Aorta (tissue), 5 donors: ENCODE measurements at places on chromosomes 13 and 19. TPM values are rescaled to one million over a fixed set of nuclear protein-coding genes. Genes with fewer than 3 reads are reported as not detected.

- no peak overlapping the region for H3K4me3 ChIP-seq
- no peak for DNase-seq
- H3K4me1 ChIP-seq: no peaks in the 10 kb centered on the region
- no peaks in the 10 kb centered on the region for H3K36me3 ChIP-seq
- H3K27ac ChIP-seq: no peak overlapping the region
Measured at GRCh38 chr13:114177245-114178010, 1.6 kb upstream of the CFAP97D2 start.

GRCh38 chr13:39419068-39419467 is 183.9 kb downstream of the LHFPL6 start:
- no peaks in the 10 kb centered on the region for H3K36me3 ChIP-seq
- DNase-seq: no peak
- no peak overlapping the region for H3K4me3 ChIP-seq
- H3K27ac ChIP-seq: no peak overlapping the region

DNA sequence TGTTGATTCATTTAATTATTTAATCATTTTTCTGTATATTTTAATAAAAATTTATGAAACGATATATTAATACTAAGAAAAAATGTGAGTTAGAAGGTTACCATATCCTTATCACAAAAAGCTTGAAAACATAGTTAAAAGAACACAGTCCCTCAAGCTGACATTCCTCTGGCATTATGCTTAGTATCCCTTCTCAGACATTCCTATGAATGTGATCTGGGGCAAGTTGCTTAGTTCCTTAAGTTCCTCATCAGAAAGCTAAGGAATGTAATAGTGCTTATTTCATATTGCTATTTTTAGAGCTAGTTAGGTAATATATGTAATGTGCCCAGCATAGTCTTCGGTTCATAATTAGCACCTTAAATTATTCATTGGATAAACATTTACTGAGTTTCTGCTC is 122.8 kb downstream of the MTUS2 start:
- H3K4me1 ChIP-seq: peaks cover 4% of the 10 kb centered on the region
- H3K36me3 ChIP-seq: no peaks in the 10 kb centered on the region
- H3K27ac ChIP-seq: no peak overlapping the region
- no peaks in the 10 kb centered on the region for H3K27me3 ChIP-seq

DNA sequence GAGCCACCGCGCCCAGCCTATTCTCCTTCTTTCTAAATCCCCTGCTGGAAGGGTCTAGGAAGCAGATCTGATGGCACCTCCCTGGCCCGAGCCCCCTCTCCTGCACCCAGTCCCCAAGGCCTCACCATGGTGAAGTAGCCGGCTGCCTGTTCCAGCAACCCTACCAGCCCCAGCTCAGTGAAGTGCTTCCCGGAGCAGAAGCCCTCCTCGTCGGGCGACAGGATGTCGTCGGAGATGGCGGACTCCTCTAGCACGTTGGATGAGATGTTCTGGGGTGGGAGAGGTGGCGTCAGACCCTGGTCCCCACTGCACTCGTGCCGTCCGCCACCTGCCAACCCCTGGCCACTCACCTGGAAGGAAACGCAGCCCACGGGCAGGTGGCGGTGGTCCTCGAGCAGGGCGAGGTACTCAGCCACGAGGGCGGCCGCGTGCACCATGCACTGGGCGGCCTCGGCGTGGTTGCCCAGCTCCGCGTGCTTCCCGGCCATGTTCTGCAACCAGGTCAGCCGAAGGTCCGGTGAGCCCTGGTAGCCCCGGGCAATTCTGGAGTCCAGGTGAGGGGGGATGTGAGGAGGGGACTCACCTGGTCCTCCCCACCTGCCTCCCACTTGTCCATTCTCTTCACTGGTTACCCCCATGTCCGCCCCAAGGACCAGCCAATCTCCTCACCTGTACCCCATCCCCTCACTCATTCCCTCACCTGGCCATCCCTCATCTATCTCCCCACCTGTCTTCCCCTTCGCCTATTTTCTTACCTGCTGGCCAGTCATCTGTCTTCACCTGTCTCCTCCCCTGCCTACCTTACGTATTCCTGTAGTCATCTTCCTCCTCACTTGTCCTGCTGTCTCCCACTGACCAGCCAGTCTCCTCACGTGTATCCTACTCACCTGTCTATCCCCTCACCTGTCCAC is 11.5 kb upstream of the KANK2 start:
- no peaks in the 10 kb centered on the region for H3K27me3 ChIP-seq
- H3K4me1 ChIP-seq: no peaks in the 10 kb centered on the region
- DNase-seq: no peak
- no peak overlapping the region for H3K27ac ChIP-seq

DNA sequence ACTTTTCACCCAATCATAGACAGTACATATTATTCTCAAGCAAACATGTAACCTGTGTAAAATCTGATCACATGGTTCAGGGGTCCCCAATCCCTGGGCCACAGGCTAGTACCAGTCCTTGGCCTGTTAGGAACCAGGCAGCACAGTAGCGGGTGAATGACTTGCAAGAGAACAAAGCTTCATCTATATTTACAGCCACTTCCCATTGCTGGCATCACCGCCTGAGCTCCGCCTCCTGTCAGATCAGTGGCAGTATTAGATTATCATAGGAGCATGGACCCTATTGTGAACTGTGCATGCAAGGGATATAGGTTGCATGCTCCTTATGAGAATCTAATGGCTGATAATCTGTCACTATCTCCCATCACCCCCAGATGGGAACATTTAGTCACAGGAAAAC is 133.1 kb downstream of the MAB21L1 start:
- no peaks in the 10 kb centered on the region for H3K27me3 ChIP-seq
- no peak for DNase-seq
- H3K27ac ChIP-seq: no peak overlapping the region
- no peaks in the 10 kb centered on the region for H3K36me3 ChIP-seq
- H3K4me1 ChIP-seq: no peaks in the 10 kb centered on the region

- H3K36me3 ChIP-seq: no peaks in the 10 kb centered on the region
- H3K4me3 ChIP-seq: no peak overlapping the region
- peak; percentile 66 for DNase-seq
- no peaks in the 10 kb centered on the region for H3K27me3 ChIP-seq
Measured at GRCh38 chr19:7917267-7918061, 2.7 kb upstream of the SNAPC2 start.

GRCh38 chr13:48437371-48437770 is 24.5 kb upstream of the LPAR6 start:
- no peaks in the 10 kb centered on the region for H3K36me3 ChIP-seq
- no peak overlapping the region for H3K4me3 ChIP-seq
- H3K27ac ChIP-seq: no peak overlapping the region
- peaks cover 3% of the 10 kb centered on the region for H3K4me1 ChIP-seq

- no peaks in the 10 kb centered on the region for H3K4me1 ChIP-seq
- no peaks in the 10 kb centered on the region for H3K36me3 ChIP-seq
- no peak for DNase-seq
Measured at GRCh38 chr13:49086722-49087121, 111.0 kb downstream of the FNDC3A start.

GRCh38 chr19:2816641-2817040 is 3.0 kb upstream of the ZNF554 start:
- H3K27me3 ChIP-seq: no peaks in the 10 kb centered on the region
- no peak overlapping the region for H3K27ac ChIP-seq
- H3K36me3 ChIP-seq: no peaks in the 10 kb centered on the region
- DNase-seq: no peak
- no peak overlapping the region for H3K4me3 ChIP-seq

DNA sequence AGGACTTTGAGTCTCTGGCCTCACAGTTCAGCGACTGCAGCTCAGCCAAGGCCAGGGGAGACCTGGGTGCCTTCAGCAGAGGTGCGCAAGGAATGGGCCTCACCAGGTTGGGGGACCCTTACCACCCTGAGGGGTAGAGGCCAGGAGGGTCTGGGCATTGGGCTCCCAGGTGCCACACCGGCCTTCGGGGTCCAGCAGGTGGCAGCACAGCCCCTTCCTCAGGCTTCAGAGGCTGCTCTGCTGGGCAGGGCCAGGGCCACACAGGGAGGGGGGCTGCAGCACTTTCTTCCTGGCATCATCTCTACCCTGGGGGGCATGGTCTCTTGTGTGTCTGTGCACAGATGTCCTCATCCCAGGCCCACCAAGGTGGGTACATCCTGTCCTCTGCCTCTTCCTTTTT is 12.9 kb downstream of the PIN1 start:
- no peak for DNase-seq
- no peaks in the 10 kb centered on the region for H3K36me3 ChIP-seq
- no peak overlapping the region for H3K4me3 ChIP-seq
- H3K4me1 ChIP-seq: no peaks in the 10 kb centered on the region
- no peak overlapping the region for H3K27ac ChIP-seq

Gene SPHK2
- total RNA-seq: 14.6 TPM

Gene SULT2B1
- total RNA-seq: not detected

Gene KLK10
- not detected for total RNA-seq

Gene VSTM1
- total RNA-seq: not detected
